ENCODE measurements at places on chromosomes 3 and 15.

DNA sequence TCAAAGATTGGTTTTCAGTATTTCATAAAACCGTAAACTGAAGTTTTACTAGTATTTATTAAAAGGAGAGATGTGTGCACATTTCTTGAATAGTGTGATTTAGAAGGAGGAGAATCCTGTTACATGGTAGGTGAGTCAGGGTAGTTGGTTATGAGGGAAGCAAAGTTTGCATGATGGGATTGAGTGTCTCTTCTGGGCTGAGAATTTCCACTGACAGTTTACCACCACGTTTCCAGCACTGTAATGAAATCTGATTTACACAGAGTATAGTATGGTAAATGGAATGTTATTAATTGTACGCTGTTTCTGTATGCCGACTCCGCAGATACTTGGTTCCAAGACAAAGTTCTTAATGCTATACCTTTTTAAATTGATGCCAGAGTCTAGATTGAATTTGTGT is 1.6 kb downstream of the NECTIN3 start:
- no peak for DNase-seq

DNA sequence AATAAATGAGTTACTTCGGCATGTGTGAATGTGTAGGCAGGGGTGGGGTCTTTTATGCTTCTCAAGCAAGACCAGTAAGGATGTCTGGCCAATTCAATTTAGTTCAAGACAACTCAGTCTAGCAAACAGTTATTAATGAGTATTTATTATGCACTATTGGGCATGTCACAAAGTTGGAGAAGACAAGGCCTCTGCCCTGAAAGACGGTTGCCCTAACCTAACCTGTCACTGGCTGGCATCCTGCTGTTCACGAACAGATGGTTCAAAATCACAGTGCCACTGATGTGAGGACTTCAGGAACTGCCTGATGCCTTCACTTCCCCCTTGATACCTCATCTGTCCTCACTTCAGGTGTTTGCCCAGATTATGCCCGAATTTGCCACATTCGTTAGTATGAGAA is 217.8 kb downstream of the SOX2 start:
- DNase-seq: no peak

DNA sequence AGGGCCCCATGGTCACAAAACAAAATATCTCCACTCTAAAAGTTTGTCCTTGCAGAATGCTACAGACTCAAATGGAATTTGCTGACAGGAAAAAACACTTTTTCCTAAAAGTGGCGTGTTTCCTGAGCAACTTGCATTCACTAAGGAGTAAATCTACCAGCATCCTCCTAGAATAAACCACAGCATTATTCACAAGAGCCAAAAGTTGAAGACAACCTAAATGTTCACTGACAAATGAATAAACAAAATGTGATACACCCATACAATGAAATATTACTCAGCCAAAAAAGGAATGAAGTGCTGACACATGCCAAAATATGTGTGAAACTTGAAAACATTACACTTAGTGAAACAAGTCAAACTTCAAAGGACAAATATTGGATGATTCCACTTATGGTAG is 28.9 kb downstream of the ITGB5 start:
- no peak for DNase-seq

- DNase-seq: peak; percentile 86
Observed at GRCh38 chr15:25345943-25346342, 92.9 kb downstream of the UBE3A start.

DNA sequence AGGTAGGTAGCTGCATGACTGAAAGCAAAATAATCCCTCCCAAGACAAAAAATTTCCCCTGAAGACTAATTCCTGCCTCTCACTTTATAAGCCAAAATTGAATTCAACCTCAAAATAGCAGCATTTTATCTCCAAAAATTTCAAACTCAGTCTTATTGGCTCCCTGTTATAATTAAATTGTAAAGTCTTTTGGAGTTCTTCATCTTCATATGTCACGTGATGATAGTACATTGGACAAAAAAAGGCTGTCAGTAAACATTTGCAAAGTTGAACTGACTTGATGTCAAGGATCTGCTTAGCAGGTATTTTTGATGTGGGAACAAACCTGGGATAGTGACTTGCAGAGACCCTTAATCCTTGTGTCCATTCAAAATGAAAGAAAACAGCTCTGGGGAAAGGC is 98.4 kb upstream of the SPRED1 start:
- DNase-seq: no peak

DNA sequence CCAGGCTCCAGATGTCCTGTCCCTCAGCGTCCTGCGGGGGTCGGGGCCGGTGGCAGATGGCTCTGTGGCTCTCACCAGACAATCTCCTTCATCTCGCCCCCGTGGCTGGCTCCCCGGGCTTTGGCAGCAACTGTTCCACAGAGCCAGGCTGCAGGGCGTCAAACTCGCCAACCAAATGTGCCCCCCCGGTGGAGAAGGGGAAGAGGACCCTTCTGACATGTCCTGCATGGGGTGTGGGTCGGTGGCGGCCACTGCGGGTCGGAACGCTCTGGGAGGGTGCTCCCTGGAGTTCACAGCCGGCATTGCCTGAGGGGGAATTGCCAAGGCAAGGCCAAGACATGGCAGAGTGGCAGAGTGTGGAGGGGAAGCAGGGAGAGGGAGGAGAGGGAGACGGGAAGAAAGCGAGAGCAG is 36.0 kb downstream of the BDH1 start:
- DNase-seq: no peak

GRCh38 chr3:128845778-128846485 is 33.5 kb upstream of the ACAD9 start:
- DNase-seq: peak; percentile 86

DNA sequence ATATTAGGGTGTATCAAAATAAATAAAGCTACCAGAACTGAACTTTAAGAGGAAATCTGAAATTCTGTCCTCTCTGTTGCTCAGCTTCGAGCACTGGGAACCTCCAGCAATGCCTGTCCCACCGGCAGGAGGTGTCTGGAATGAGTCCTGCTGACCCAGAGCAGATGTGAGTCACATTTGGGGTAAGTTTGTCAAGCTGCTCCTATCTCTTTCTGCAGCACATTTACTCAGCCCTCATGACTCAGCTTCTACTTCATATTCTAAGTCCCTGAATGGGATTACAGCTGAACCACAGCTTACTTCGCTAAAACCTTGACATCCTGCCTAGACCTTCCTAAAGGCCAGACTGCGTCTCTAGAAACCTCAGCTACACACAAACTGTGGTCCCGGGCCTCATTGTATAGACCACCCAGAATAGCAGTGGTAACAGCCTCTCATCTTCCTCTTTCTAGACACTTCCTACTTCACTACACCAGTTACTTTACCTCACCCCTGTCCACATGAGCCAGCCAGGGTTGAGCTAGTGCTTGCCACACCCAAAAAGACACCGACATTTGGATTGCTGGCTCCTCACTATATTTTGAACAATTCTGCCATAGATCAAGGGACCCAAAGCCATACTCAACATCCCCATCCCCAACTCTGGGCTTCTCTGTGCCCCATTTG is 109.6 kb upstream of the TMCO5A start:
- DNase-seq: no peak

GRCh38 chr3:39350714-39351113 is 21.2 kb downstream of the CCR8 start:
- no peak for DNase-seq

- no peak for DNase-seq
Observed at GRCh38 chr15:38253351-38253781, 730 bp downstream of the SPRED1 start.

- no peak for DNase-seq
Observed at GRCh38 chr3:124097362-124098131, 105.6 kb upstream of the ROPN1 start.

- no peak for DNase-seq
Observed at GRCh38 chr15:39589193-39589814, 8.4 kb downstream of the THBS1 start.

GRCh38 chr3:54698054-54698453 is 229.8 kb downstream of the LRTM1 start:
- no peak for DNase-seq

- no peak for DNase-seq
Observed at GRCh38 chr15:25862472-25863110, 536 bp downstream of the ATP10A start.

DNA sequence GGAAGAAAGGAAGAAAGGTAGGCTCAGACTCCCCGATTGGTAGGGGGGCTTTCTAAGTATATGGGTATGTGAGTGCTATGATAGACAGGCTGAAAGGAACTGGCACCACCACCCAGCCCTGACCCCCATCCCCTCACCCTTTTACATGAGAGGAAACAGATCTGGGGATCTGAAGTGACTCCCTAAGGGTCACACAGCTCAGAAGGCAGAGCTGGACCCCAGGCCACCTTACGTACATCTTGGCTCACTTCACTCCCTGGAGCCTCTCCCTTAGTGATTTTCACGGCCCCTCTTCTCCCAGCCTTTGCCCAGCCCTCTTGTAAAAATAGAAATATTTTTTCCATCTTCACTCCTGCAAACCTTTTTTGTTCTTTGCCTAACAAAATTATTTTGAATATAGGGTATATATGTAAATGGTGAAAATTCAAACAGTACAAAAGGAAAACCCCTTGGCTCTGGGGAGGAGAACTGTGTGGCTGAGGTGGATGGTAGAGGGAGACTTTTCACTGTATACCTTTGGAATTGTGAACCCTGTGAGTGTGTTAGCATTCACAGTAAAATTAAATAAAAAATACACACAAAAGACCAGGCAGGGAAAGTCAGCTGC is 34.8 kb upstream of the POLG start:
- DNase-seq: no peak

DNA sequence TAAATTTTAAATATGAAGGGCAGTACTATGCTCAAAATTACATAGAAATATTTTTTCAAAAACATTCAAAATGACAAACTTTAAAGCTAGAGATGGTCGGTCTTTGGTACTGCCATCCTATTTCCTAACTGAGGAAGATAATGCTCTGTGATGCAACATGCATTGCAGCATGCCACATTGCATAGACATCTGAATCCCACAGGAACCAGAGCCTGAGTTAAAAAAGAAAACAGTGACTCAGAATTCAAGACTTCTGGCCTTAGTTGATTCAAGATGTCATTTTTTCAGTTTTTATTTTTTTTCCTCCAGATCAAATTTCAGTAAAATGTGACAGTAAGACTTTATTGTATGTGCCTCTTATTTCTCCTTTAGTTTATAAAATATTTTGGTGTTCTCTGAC is 33.1 kb downstream of the TP63 start:
- DNase-seq: peak; percentile 81

DNA sequence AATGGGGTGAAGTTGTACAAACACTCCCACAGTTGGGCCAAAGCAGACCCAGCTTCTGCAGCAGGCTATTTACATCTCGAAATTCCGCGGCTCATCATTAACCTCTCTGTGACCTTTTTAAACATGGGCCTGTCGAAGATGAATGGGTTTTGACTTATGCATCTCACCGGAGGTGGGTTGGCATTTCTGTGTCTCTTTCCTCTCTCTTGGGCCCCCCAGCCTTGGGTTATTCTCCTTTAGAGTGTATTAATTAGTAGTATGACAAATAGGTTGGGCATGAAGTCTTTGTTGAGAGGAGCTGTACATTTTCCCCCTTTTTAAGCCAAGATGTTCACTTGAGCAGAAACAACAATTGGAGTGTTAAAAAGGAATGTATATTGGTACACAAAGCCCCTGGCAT is 9.8 kb downstream of the SMAD6 start:
- DNase-seq: no peak

DNA sequence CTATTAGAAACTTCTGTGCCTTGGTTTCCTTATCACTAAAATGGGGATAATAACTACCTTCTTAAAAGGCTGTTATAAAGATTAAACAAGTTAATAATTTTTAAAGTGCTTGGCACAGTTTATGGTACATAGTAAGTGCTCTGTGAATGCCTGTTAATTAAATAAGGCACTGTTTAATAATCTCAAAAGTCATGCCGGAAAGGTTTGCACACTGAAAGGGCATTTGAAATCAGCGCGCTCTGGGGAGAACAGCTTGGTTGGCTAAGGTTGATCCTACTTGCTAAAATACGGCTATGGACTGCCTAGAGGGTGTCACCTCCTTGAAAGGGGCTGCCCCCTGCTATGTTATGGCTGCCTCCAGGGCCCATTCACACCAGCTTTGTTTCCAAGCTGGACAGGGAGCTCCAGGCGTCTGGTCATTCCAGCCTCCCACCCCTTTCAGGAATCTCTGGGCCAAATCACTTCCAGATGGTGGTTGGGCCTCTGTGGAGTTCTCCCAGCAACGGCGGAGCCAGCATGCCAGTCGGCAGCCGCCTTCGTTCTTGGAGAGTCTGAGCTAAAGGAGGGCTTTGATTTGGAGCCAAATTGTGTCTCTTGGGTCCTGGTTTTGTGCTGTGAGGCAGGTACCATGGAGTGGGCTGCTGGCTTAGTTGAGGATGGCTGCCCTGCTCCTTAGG is 5.9 kb downstream of the FLNB start:
- peak; percentile 35 for DNase-seq

DNA sequence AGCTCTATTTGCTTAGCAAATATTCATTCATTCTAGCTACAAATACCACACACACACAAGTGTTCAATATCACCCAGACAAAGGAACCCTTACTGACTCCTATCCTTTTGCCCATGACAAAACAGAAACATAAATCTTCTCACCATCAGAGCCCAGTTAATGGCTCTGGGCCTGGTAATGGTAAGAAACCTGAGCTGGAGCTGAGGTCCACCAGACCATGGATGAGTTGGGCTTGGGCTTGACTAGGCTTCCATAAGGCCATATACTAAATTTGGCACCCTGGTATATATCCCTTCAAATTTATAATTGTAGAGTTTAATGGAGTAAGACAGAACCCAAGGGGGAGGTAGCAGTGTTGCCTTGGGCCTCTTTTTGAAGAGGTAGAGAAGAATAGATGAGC is 29.4 kb downstream of the GPR176 start:
- DNase-seq: no peak

GRCh38 chr3:111610189-111610588 is 15.0 kb upstream of the ZBED2 start:
- no peak for DNase-seq

GRCh38 chr15:62558640-62559380 is 393.7 kb upstream of the C2CD4B start:
- DNase-seq: no peak

GRCh38 chr3:77475507-77475906 is 435.6 kb downstream of the ROBO2 start:
- no peak for DNase-seq

GRCh38 chr3:123083383-123084124 is 16.7 kb downstream of the PDIA5 start:
- no peak for DNase-seq
